Skeletal muscle cell (primary cell): ENCODE measurements at places on chromosomes 6 and 20.

- peak; percentile 80 for DNase-seq
These were observed 25.4 kb downstream of the ZMYND8 start for GRCh38 chr20:47330933-47331708.

- no peak for DNase-seq
These were observed 75.7 kb upstream of the SNX9 start for GRCh38 chr6:157747370-157747769.

- DNase-seq = no peak
These were observed 9.8 kb downstream of the NCOA6 start for GRCh38 chr20:34815636-34816035.

GRCh38 chr20:13671512-13671911 lies 32.8 kb upstream of the TASP1 start:
- DNase-seq = no peak

GRCh38 chr6:44697327-44697726 lies 309.8 kb downstream of the CDC5L start:
- peak; percentile 79 for DNase-seq

DNA sequence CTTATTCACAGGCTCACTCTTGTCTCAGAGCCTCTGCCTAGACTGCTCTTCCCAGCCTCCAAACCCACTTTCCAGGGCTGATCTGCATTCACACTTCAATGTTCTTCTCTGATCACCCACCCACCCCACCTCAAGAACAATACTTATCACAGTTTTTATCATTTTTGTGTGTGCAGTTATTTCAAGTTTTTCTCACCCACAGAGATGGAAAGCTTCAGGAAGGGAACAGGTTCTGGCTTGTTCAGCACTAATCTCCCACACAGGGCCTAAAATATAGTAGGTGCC lies 160.9 kb downstream of the MRPL14 start:
- DNase-seq = no peak

DNA sequence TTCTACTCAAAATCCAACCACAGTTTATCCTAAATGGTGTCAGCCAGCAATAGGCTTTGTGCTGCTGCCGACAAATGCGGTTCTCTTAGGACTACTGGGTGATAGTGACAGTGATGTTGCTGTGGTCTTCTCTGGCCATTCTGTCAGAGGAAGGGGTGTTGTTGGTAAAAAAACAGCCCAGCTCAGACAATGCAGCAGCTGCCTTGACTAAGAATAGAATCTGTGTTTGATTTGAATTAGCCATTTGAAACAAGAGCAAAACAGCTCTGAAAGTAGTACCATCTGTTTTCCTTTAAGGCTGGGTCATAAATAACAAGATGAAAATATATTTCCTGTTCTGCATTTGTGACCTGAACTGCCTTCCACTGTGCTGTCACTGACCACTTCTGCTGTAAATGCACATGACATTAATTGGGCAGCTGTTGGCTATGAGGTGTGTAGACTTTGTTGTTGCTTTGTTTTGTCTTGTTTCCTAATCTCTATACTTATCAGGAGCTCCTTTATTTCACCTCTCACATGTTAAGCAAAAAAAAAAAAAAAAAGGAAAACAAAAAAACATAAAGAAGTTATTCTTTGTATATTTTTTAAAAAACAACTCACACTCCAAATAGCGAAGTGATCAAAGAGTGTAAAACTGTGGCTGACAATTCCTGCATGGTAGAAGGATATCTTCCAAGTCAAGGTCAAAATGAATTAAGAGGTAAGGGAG lies 497.8 kb upstream of the ARID1B start:
- DNase-seq = no peak

DNA sequence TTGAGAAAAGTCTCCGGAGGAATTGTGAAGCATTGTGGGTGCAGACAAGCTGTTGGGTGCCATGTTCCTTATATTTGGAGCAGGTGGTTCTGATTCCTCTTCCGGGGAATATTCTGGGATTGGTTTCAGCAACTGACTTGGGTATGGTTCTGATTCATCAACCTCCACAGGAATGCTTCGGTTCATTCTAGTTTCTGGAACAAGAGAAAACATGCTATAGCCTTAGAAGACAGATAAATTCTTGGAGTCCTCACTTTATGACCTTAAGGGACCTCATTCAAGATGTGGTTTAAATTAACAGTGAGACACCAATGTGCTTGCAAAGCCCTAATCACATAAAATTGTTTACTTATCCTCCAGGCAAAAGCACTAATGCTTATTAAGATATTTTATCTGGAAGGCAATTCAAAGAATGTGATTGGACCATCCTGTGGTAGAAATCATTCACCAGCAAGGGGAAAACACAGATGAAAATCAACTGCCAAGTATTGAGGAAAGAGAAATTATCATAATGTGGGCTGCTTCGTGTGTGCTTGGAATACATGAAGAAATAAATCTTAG lies 13.7 kb downstream of the TRAF3IP2 start:
- DNase-seq = no peak

DNA sequence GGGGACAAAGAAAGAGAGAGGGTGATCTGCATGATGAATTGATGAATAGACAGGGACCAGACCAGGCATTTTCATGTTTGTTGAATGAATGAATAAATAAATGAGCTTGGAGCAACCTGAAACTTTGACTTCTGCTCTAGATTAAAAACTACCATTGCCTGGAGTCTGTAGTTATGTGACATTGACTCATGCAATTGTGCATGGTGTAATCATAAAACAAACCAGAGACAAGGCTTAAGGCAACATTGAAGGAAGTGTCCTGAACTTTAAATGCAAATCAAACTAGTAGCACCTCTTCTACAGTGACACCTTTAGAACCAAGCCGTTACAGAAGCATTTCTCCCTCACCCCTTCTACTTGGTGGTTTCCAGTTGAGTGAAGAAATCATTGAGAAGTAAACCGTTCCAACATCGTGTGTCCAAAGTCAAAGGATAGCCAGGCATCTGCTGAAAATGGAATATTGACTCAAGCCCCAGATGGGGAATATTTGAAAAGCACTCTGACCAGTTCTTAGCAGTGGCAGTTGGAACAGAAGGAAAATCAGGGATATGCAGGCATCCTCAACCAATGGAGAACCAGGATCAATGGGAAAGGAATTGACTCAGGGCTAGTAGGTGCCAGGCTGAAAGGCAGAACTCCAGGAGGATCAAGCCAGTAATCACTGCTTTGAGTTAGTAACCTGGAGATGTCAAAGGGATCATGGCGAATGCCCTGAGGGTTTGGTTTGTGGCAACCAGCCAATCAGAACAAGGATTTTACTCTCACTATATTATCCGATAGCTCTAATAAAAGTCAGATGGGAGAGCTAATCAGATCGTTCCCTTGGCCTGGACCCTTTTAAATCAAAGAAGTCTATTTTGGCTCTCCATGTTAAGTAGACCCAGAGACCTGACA lies 171.2 kb upstream of the TSHZ2 start:
- DNase-seq = no peak

GRCh38 chr20:53011640-53012039 lies 39.5 kb downstream of the TSHZ2 start:
- DNase-seq = no peak

GRCh38 chr6:63321821-63322220 lies 2.0 kb upstream of the LGSN start:
- DNase-seq = no peak

GRCh38 chr6:17336425-17336824 lies 55.3 kb downstream of the RBM24 start:
- DNase-seq = no peak

DNA sequence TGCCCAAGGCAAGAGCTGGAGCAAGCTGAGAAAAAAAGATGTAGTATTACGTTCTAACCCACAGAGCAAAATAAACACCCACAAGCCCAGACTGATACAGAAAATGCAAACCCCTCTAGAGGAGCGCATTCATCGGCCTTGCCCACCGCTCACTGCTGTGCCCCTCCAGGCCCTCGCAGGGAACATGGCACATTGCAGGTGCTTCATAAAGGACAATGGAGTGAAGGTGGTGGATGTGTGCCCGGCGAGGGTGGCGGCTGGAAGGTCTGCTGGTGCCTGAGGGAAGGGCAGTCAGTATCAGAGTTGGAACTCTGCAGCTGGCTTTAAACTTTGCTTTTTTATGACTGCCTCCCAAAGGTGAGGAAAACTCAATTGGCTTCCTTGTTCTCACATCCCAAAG lies 18.5 kb upstream of the IRF4 start:
- DNase-seq = no peak

GRCh38 chr20:50303573-50304500 lies 113.2 kb downstream of the CEBPB start:
- peak; percentile 81 for DNase-seq

GRCh38 chr20:63351811-63352591 lies 9.1 kb downstream of the CHRNA4 start:
- no peak for DNase-seq

DNA sequence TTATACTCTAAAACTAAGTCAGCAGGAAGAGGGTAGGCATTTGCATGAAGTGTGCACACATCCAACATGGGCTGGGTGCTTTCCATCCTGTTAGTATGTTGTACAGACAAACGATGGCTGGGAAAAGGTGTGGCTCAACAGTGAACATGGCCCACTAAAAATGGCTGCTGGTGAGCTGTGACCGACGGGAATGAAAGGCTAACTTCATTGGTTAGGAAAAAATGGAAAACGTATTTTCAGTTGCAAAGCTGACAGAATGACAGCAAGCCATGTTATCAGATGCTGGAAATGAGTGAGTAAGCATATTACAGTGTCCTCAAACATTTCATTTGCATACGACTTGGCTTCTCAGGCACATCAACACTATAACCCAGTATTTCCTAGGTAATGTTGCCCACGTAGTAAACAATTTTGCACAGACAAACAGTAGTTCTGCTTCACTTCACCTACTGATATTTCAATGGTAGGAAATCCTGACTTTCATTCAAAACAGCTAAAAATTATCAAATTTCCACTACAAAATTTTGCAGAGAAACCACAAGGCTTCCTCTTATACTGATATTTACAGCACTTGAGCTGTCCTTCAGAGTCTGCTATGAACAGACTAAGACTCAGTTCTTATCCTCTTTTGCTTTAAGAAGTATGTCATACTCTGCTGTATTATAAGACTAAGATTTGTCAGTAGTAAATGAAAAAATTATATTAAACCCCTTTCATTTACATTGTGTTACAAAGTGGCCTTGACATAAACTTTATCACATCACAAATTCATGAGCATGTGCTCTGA lies 98.9 kb downstream of the IRF4 start:
- DNase-seq = no peak

DNA sequence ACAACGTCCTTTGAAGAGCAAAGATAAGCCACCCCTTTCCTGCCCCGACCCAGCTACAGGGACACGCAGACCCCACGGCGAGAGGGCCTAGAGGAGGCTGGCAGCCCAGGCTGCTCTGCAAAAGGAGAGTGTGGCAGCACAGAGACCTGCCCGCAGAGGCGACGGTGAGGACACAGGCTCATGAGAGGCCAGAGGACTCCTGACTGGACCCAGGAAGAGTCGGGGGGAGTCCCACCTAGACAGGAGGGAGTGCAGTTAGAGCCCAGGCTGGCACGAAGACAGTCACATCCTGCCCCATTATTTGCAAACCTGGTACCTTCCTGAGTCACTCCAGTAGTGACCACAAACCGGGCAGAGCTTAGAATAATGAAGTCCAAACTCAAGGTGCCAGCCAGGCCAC lies 227.7 kb upstream of the CDH4 start:
- no peak for DNase-seq

- no peak for DNase-seq
These were observed 448.2 kb upstream of the ADGRB3 start for GRCh38 chr6:68186870-68187269.

GRCh38 chr6:53038596-53038995 lies 26.6 kb upstream of the FBXO9 start:
- no peak for DNase-seq

GRCh38 chr20:53834062-53834442 lies 236.3 kb downstream of the BCAS1 start:
- DNase-seq = no peak

GRCh38 chr20:1823450-1823844 lies 71.8 kb upstream of the SIRPA start:
- no peak for DNase-seq

DNA sequence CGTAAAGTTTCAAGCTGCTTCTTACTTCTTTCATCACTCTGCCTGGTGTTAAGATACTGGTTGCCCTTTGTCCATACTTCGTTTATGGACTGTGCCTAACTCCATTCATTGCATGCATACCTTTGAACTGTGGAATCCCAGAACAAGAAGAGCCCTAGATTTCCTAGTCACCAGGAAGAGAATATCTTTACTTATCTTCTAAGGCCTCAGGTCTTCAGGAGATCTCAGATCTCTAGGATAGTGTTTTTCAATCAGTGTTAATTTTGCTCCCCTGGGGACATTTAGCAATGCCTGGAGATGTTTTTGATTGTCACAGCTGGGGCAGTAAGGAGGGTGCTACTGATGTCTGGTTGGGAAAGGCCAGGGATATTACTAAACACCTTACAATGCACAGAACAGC lies 35.5 kb upstream of the GJA1 start:
- no peak for DNase-seq

DNA sequence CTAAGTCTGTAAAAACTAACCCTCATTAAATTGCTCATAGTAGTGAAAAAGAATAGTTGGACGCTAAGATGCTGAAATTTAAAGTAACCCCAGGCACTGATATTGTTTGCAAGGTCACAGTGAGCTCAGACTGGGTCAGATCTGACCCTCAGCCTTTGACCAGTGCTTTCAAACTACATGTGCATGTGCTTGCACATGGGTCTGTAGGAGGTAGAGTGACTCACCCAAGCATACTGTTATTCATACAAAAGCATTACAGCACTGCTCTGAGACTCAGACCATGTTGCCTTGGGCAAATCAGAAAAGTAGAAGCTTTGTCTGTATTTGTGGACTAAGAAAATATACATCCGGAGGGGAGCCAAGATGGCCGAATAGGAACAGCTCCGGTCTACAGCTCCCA lies 326.4 kb upstream of the MARCKS start:
- DNase-seq = peak; percentile 41

DNA sequence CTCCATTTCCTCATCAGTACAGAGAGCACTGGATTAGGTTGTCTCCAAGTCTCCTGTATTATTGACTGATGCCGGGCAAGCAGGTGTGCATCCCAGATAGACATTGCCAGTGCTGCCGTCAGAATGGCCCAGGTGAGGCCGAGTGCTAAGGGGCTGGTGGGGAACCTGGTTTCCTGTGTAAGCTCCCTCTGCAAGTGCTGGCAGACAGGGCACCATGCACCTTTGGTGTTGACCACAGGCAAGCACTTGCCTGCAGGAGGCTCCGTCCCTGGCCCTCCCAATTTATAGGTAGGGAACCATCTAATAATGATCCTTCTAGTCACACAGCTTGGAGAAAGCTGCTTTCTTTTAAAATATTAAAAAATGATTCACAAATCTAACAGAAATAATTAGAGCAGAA lies 747 bp downstream of the GABRR1 start:
- no peak for DNase-seq

GRCh38 chr6:152948150-152948768 lies 34.6 kb downstream of the FBXO5 start:
- DNase-seq = peak; percentile 13

DNA sequence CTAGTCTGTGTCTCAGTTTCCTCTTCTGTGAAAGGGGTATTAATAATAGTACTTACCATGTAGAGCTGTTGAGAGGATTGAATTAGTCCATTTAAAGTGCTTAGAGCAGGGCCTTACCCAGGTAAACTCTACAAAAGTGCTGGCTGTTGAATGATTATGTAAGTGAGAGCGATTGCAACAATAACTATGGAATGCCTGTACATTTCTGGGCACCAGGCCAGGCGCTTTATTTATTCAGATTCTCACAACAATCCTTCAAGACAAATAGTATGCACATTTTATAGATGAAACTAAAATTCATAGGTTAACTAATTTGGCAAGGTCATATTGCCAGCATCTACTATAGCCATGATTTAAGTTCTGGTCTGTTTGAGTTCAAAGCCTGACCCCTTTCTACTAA lies 78.3 kb upstream of the MMS22L start:
- no peak for DNase-seq

GRCh38 chr6:143034689-143035334 lies 25.9 kb upstream of the AIG1 start:
- DNase-seq = no peak
